ENCODE measurements at places on chromosomes 16 and 17.

DNA sequence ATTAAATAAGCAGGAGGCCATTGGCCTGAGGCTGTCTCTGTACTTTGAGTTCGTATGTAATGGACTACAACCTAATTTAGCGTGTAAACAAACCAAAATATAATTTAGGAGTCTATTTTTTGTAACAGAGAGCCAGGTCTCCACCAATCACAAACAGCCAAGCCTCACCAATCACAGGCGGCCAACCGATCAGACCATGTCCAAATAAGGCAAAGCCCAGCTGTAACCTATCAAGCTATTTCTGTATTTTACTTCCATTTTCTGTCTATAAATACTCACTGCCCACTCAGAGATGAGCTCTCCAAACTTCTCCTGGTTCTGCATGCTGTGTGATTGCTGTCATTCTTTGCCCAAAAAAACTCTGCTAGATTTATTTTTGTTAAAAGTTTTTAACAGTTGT is 322.7 kb downstream of the NPIPA8 start:
- H3K4me3 ChIP-seq = no peak overlapping the region
- no peaks in the 10 kb centered on the region for H3K4me1 ChIP-seq
- H3K27me3 ChIP-seq = no peaks in the 10 kb centered on the region
- DNase-seq = no peak
- no peak overlapping the region for H3K27ac ChIP-seq

DNA sequence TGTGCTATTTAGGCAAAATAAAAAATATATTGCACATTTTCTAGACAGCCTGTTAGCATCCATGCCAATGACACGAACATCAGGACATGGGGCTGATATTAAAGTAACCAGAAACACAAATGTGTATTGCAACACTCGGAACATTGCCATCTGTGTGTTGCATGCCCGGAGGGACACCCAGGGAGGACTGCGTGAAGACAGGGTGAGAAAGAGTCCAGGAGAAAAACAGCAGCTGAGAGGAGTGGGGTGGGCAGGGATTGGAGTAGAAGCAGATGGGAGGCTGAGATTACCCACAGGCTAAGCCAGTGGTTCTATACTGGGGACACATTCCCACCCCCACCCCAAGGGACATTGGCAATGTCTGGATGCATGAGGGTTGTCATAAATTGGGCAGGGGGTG is 114.8 kb downstream of the GRIN2A start:
- no peaks in the 10 kb centered on the region for H3K36me3 ChIP-seq
- DNase-seq = no peak
- no peak overlapping the region for H3K27ac ChIP-seq
- H3K4me1 ChIP-seq = no peaks in the 10 kb centered on the region

GRCh38 chr16:53159781-53160436 is 105.1 kb downstream of the CHD9 start:
- no peak overlapping the region for H3K4me3 ChIP-seq
- H3K36me3 ChIP-seq = no peaks in the 10 kb centered on the region
- H3K4me1 ChIP-seq = no peaks in the 10 kb centered on the region
- H3K27me3 ChIP-seq = no peaks in the 10 kb centered on the region
- DNase-seq = peak; percentile 68
- no peak overlapping the region for H3K27ac ChIP-seq

- DNase-seq = no peak
- H3K36me3 ChIP-seq = no peaks in the 10 kb centered on the region
Observed at GRCh38 chr17:79276821-79277220, 202.2 kb downstream of the ENGASE start.

- no peaks in the 10 kb centered on the region for H3K27me3 ChIP-seq
- H3K27ac ChIP-seq = no peak overlapping the region
- H3K36me3 ChIP-seq = peaks cover 21% of the 10 kb centered on the region
Observed at GRCh38 chr16:89534252-89534756, 26.1 kb downstream of the SPG7 start.
